ENCODE measurements at places on chromosomes 4 and X.

GRCh38 chr4:145101091-145101490 lies 3.0 kb downstream of the ABCE1 start:
- no peak for DNase-seq

GRCh38 chr4:10460313-10461047 lies 3.3 kb upstream of the ZNF518B start:
- no peak for DNase-seq

DNA sequence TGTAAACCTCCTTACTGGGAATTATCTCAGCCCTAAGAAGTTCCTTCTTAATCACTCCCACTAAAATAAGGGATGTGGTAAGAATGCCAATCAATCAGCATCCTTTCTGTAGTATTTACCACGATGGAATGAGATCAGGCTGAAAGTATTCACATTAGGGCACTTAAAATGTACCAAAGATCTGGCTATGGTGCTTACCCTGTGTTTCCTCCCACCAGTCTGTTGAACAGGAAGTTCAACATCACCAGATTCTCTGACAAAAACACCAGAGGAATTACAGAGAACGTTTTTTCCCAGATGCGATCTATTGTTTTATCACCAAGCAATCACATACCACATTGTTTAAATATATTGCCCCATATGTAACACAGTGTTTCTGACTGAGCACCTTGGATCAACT lies 2.1 kb upstream of the CLCN3 start:
- DNase-seq = no peak

DNA sequence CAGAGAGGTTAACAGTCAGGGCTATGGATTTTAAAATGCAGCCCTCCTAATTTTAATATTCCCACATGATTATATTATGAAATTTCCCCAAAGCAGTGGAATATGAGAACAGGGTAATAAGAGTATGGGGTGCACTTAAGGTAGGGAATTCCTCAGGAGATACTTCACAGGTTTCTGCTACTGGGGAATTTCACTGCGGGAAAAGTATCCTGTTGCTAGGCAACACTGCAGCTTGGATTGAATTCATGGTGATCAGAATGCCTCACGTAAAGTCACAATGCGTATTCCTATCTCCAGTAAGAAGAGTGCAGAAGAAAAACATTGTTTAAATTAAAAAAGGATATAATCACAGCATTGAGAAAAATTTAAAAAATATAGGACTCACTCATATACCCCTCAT lies 398.1 kb upstream of the RPS6KA3 start:
- no peak for DNase-seq

- DNase-seq = no peak
These were observed 36.6 kb downstream of the ZFP42 start for GRCh38 chr4:188032170-188032569.

- peak; percentile 81 for DNase-seq
These were observed 152.6 kb downstream of the GASK1B start for GRCh38 chr4:158020176-158020575.

DNA sequence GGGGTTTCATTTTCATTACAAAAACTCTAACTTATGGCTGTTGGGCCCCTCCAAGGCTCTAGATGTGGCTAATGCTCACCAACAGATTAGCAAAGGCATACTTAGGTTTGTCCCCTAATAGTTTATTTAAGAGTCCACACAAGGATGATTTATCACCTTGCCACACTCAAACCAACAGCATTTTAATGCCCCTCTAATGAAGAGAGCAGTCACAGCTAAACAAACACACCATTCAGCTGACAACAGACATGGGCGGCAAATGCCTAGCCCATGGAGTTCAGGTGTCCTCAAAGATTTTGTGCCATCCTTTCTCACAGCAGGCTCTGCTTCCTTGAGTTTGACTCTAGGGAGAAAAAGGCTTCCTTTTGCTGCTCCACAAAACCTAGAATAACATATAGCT lies 61.8 kb upstream of the CITED1 start:
- DNase-seq = no peak

GRCh38 chrX:107677909-107678308 lies 49.6 kb downstream of the PRPS1 start:
- DNase-seq = no peak

GRCh38 chrX:144297221-144297620 lies 413.4 kb downstream of the UBE2NL start:
- DNase-seq = no peak

DNA sequence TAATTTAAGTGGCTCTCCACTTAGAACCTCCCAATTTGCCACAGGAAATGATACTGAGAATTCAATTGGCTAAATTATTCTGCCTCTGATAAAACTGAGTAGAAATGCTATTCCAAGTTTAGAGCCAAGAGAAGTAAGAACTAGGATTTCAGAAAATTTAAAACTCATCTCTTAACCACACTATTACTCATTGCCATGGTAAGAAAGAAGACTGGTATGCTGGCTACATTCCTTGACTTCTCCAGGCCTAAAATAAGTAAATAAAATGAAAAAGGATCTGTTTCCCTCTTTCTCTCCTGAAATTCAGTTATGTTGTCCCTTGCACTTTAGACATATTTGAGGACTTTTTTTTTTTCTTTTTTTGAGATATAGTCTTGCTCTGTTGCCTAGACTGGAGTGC lies 23.3 kb downstream of the ZNF280C start:
- no peak for DNase-seq

DNA sequence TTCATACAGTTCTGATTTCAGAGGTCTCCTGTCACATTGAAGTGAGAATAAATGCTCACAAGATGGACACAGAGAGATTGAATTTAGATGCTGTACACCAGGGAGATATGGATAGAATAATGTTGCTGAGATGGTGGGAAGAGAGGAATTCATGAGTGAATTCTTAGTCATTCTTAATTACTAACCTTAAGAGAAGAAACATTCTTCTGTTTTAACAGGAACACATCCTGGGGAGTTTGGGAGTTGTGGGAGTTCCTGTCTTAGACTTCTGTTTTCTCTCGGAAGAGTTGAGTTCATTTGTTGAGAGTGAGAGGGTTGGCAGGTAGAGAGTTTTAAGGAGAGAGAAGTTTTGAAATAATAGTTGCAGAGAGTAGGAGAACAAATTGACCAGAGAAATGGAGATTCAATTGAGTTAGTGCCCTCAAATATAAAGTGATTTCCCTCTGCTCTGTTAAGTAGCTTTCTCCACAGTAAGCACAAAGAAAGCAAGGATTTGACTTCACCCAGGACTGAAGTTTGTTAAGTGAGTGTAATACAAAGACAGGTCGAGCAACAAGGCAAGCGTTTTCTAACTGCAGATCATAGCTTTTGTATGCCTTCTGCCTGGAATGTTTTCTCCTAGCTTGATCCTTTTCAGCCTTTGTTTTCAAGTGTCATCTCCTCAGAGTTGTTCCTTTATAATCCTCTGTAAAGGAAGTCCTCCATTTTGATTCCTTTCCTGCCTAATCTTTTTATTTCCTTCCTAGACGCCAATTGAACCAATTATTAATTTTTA lies 205.9 kb downstream of the RAPGEF2 start:
- DNase-seq = no peak

DNA sequence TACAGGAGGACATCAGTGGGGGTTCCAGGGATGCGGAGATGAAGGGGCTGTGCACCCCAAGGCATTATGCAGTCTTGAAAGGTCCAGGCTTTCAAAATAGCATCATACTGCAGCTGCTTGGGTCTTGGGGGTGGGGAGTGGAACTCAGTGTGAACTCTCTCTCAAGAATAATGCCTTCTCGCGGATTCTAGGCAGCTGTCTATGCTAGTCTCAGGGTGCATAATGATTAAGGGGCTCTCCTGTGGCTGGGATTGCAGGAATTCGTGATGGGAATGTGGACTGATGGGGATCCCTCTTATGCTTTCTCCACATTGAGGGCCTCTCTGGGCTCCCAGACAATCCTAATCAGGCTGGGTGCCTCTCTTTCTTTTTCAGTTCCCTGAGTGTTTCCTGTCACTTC lies 172.2 kb upstream of the ARHGAP24 start:
- DNase-seq = no peak

DNA sequence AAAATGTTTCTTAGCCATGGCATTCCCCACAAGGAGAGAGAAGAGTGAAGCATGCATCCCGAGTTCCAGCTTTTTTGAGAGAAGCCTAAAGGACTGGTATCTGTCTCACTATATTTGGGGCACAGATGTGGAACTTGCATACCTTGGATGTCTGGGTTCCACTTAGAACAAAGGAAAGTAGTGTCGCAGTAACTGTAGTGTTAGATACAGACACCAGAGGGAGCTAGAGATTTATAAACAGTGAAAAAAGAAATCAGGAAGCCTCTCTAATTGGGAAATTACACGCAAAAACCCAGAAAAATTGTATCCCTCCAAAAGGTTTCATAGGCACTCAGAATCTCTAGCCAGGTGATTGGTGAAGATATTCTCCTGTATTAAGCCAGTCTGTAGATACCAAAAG lies 34.4 kb downstream of the AGTR2 start:
- DNase-seq = peak; percentile 3

DNA sequence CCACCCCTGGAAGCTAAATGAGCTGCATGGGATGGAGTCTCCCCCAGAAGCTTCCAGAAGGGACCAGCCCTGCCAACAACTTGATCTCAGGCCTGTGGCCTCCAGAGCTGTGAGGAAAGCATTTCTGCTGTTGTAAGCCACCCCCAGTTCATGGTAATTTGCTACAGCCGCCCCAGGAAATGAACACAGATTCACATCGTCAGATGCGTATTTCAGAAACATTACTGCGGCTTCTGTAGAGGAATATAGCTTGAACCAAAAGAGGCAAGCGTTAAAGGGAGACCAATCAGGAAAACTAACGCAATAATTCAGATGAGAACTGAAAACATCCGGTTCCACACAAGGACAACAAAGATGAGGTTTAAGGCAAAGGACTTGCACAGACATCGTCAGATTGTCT lies 128.4 kb upstream of the TBL1X start:
- DNase-seq = no peak

GRCh38 chr4:3136454-3136853 lies 62.0 kb downstream of the HTT start:
- no peak for DNase-seq

DNA sequence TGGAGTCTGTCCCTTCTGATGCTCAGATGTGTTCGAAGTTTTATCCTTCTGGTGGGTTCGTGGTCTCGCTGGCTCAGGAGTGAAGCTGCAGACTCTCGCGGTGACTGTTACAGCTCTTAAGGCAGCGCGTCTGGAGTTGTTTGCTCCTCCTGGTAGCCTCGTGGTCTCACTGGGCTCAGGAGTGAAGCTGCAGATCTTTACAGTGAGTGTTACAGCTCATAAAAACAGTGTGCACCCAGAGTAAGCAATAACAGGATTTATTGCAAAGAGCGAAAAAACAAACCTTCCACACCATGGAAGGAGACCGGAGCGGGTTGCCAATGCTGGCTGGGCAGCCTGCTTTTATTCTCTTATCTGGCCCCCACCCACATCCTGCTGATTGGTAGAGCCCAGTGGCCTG lies 18.5 kb downstream of the SLC25A5 start:
- no peak for DNase-seq

- DNase-seq = no peak
These were observed 294.8 kb downstream of the PACRGL start for GRCh38 chr4:20995015-20995414.

GRCh38 chr4:43765514-43765913 lies 683.1 kb downstream of the KCTD8 start:
- DNase-seq = no peak

DNA sequence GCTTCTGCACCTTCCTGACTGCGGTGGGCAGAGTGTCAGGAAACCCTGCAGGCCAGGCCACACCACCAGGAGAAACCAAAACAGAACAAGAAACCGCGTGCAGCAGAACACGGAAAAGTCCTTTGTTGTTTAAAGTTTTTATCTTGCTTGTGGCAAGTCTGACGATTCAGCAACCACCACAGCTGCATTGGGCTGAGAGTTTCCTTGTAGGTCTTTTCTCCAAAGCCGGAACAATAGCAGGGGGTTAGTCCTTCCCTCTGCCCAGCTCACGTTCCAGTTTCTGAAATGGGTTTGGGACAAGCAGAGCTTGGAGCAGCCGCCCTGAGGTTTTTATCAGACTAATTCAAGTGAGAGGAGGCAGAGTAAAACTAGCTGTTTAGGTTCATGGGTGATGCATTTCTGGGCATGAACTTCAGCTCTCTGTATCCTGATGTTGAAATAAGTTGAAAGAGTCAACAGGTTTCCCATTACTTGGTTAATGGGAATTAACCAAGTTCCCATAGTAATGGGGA lies 216.9 kb downstream of the PTTG2 start:
- DNase-seq = no peak

DNA sequence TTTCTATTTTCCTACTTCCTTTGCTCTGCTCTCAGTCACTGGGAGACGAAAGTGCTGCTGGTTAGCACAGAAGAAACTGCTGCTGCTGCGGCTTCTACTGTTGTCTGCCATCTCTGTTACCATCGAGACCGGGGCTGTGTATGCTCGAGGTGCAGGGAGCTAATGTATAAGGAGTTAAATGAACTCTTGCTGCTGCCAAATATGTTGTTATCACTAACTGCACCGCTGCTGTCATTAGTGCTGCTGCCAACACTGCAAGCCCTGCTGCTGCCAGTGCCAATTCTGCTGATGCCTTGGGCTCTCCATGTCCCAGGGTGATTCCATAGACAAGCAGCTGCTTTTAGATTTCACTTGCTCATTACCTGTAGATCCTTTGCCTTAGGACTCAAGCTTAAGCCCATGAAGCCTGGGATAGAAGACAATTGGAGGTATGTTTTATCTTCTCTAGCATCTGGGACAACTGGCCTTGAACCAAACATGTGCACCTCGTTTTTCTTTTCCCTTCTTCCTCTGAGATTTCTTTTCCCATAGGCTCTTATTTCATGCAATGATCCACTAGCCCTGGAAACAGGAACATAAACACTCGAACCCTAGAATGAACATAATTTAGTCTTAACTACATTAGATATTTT lies 107.8 kb downstream of the CCSER1 start:
- DNase-seq = no peak

DNA sequence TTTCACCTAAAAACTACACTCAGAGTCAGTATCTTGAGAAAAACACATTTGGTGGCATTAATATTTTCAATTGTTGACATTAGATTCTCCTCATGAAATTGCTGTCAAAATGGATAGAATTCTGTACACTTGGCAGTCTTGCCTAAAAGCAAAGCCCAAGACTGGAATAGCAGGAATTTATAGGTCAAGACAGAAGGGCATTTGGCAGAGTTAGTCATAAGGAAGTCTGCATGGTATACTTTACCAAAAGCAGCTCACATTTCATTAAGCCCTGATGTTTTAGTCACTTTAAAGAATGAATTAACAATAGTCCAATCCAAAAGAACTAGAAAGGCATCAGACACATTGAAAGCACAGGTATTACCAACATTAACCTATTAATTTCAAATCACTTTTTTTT lies 7.1 kb downstream of the CCDC160 start:
- no peak for DNase-seq

GRCh38 chrX:108159028-108159670 lies 67.6 kb downstream of the ATG4A start:
- no peak for DNase-seq

DNA sequence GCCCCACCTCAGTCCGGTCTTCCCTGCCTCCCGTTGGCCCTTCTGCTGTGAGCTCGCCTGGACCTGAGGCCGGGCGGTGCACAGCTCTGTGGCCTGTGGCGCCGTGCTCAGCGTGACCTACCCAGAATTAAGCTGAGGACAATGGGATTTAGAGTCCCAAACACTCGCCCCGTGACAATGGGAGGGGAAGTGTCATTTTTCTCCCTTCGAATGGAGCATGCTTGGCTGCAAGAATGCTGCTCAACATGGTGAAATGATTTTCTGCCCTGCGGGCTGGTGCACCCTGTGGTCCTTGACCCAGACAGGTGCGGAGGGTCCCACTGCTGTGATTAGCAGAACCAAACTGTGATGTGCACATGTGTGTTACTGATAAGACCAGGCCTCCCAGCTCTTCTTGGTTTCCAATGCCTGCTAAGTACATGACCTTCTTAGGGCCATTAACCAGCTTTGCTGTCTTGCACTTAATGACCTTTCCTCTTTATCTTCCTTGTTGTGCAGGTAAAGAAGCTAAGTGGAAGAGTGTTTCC lies 772 bp downstream of the EOLA1 start:
- DNase-seq = peak; percentile 58

Data from large intestine (tissue), 12 donors.